NCI-H2171 (cell line): ENCODE measurements at places on chromosomes 1 and 21.

- DNase-seq, result no peak
These were observed 5.3 kb upstream of the CDCP2 start for GRCh38 chr1:54158071-54158470.

DNA sequence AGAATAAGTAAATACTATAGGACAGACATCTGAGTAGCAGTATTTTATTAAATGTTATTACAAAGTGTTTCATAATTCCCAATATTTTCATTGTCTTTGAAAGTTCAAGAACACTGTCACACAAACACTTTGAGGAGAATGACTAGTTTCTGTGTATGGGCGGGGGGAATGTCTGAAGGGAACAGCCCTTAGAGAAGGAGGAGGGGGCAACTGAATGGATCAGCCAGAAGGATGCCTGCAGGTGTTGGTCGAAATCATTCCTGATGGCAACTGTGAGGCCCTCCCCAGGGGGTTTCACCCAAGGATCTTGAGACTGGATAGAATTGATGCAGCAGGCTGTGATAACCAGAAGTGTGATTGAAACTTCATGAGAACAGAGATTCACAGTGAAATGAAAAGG is 223.2 kb upstream of the C1orf87 start:
- no peak for DNase-seq

GRCh38 chr21:36547464-36547863 is 67.5 kb upstream of the CLDN14 start:
- no peak for DNase-seq

GRCh38 chr1:34684266-34684665 is 70.6 kb upstream of the GJB5 start:
- peak; percentile 43 for DNase-seq

DNA sequence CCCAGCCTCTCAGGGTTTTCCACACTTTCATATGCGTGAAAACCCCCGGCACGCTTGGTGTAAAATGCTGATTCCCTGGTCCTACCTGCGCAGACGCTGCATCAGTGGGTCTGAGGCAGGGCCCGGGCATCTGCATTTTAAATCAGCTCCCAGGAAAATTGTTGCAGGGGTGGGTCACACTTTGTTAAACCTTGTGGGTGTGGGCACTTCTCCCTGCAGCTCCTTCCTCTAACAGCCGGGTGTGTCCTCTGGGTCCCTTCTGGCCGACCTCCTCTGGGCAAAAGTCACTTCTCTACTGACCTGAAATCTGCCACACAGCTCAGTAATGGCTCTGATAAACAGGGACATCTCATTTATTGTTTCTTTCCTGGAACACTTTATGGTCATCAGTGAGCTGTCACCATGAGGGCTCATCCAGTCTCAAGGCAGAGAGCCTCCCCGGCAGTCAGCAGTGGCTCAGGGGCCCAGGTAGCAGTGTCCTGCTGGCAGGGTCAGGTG is 52.8 kb upstream of the TMPRSS2 start:
- no peak for DNase-seq

GRCh38 chr1:31939484-31940329 is 1.5 kb upstream of the PTP4A2 start:
- no peak for DNase-seq

GRCh38 chr1:97337250-97338030 is 583.4 kb downstream of the DPYD start:
- no peak for DNase-seq

DNA sequence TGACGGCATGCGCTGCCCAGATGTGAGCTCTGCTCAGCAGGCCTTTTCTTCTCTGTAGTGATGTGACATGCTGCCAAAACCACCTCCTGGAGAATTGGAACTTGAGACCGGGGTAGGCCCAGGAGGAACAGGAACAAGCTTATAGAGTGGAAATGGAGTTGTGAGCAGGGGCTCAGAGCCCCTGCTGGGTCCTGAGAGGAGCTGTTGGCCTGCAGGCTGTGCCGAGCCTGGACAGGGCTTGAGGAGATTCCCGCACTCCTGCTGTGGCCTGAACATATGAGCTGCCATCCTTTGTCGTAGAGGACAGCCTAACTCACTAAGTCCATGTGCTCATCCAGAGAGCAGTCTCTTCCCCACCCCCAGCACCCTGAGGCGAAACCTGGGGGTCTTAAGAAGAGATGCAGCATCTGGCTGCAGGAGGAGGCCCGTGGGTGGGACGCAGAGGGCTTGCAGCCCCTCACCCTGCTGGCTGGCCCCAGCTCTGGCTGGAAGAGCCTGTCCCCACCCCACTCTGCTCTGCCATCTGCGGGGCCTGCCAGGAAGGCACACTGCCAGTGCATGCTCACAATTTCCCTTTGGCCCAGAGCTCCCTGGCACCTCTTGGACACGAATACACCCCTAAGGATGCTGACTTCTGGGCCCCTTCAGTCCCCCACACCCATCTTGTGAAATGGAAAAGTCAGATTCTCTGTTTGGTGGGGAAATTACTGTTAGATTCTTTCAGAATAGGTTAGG is 42.5 kb downstream of the PTPRF start:
- no peak for DNase-seq

- DNase-seq, result peak; percentile 37
These were observed 31.2 kb downstream of the DNTTIP2 start for GRCh38 chr1:93847811-93848288.

- DNase-seq, result no peak
These were observed 18.3 kb downstream of the KCNC4 start for GRCh38 chr1:110228381-110228780.

DNA sequence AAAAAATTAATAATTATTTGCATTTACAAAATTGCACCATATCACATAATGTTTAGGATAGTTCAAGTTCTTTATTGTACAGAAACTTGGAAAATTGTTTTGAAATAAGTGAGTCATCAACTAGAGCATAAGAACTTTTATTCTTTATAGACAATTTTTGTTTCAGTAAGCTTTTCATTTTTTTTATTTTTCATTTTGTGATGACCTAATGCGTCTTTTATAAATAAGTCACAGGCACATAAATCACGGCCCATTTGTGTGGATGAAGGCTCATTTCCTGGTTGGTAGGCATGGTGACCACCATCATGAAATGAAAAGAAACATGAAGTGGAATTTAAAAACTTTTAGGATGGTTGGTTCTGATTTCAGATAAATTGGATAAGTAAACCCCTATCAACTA is 39.3 kb downstream of the SPAG17 start:
- DNase-seq, result no peak

DNA sequence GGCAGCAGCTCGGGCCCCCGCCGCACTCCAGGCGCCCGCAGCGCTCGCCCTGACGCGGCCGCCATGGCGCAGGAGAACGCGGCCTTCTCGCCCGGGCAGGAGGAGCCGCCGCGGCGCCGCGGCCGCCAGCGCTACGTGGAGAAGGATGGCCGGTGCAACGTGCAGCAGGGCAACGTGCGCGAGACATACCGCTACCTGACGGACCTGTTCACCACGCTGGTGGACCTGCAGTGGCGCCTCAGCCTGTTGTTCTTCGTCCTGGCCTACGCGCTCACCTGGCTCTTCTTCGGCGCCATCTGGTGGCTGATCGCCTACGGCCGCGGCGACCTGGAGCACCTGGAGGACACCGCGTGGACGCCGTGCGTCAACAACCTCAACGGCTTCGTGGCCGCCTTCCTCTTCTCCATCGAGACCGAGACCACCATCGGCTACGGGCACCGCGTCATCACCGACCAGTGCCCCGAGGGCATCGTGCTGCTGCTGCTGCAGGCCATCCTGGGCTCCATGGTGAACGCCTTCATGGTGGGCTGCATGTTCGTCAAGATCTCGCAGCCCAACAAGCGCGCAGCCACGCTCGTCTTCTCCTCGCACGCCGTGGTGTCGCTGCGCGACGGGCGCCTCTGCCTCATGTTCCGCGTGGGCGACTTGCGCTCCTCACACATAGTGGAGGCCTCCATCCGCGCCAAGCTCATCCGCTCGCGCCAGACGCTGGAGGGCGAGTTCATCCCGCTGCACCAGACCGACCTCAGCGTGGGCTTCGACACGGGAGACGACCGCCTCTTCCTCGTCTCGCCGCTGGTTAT is 2.8 kb downstream of the KCNJ9 start:
- peak; percentile 77 for DNase-seq

DNA sequence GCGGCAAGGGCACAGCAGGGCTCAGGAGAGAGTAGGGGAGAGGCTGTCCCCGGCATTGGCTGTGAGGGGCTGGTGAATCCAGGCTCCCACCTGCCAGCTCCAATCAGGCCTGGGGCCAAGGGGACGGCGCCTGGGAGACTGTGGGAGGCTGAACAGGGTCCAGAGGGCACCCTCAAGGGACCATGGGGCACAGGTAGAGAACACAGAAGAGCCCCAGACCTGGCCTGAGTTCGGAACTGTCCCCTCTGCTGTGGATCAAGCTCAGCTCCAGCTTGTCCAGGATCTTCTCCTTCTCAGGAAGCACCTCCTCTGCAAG is 67.0 kb downstream of the KCNAB2 start:
- no peak for DNase-seq

- DNase-seq, result no peak
These were observed 45.3 kb downstream of the PRRC2C start for GRCh38 chr1:171530676-171531075.

GRCh38 chr1:29239142-29239541 is 2.8 kb downstream of the PTPRU start:
- no peak for DNase-seq

GRCh38 chr1:162200096-162200847 is 130.8 kb downstream of the NOS1AP start:
- DNase-seq, result no peak

GRCh38 chr1:48591181-48591580 is 119.2 kb upstream of the SPATA6 start:
- DNase-seq, result no peak

GRCh38 chr1:228851618-228852017 is 116.3 kb downstream of the RHOU start:
- DNase-seq, result no peak

DNA sequence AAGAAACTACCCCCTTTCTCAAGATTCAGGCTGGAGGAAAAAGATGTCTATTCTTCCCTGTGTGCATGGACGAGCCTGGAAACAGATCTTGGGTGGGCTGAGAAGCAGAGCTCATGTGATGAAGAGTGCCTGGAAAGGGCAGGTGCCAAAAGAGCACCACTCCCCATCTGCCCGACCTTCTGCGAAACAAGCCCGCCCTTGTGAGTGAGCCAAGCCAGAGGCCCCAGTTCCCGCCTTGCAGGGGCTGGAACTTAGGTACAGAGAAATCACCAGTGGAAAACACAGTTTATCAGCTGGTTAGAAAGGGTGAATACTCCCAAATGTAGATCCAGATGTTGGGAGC is 26.7 kb upstream of the A3GALT2 start:
- DNase-seq, result no peak

- no peak for DNase-seq
These were observed 23.1 kb upstream of the ERI3 start for GRCh38 chr1:44377925-44378784.

- no peak for DNase-seq
These were observed 865 bp downstream of the PIGC start for GRCh38 chr1:172442843-172443565.

DNA sequence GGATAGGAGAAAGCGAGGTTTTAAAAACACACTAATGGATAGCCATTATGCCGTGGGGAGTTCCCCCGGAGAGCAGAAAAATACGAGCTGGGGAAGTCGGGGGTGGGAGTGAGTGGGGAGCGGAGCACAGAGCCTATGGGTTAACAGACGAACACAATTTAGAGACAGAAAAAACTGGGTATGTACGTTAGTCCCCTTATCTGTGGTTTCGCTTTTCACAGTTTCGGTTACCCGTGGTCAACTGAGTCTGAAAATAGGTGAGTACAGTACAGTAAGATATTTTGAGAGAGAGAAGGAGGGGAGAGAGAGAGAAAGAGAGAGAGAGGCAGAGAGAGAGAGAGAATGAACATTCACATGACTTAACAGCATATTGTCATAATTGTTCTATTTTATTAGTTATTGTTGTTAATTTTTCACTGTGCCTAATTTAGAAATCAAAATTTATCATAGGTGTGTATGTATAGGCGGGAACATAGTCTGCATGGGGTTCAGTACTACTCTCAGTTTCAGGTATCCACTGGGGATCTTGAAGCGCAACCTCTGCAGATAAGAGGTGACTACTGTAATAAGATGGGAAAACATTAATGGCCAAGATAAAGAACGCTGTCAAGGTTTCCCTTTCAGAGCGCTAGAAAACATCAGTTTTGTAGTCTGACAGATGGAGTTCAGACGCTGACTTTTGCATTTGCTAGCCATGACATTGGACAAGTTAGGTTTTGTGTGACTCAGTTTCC is 125.6 kb upstream of the LMO4 start:
- no peak for DNase-seq

DNA sequence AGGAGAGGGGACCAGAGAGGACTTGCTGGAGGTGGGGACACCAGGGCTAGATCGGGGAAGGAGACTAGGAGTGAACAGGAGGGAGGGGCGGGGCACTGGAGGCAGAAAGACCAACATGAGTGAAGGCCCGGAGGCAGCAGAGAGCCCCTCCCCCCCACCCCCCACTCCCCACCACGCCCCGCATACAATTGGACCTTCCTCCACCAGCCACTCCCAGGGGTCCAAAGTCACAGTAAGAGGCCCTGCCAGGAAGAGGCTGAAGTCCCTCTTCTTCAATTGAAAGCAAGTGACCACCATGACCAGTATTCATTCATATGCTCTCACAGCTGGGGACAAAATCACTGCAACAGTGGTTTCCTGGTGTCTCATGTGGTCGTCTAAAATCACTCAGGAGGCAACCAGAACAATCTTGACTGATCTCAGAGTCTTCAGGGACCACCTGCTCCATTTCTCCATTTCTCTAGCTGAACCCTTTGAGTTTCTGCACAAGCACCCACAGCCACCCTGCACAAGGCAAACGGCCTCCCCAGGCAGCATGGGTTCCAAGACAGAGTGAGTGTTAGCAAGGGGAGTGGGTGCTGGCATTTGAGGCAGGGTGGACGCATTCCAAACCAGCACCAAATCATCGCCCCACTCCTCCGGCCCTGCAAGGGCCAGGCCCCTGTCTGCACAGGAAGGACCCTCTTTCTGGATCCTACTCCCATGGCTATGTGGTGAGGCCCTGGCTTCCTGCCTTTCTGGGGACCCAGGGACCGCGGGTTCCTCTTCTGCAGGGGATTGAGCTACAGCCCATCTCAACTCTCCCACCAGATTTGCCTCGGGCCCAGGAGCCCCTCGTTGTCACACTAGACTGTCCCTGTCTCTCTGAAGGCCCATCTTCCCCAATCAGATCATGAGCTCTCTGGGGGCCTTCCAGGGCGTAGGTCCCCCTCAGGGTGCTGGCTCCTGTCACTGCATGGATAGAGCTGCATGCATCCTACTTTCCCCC is 17.0 kb downstream of the LAPTM5 start:
- no peak for DNase-seq

DNA sequence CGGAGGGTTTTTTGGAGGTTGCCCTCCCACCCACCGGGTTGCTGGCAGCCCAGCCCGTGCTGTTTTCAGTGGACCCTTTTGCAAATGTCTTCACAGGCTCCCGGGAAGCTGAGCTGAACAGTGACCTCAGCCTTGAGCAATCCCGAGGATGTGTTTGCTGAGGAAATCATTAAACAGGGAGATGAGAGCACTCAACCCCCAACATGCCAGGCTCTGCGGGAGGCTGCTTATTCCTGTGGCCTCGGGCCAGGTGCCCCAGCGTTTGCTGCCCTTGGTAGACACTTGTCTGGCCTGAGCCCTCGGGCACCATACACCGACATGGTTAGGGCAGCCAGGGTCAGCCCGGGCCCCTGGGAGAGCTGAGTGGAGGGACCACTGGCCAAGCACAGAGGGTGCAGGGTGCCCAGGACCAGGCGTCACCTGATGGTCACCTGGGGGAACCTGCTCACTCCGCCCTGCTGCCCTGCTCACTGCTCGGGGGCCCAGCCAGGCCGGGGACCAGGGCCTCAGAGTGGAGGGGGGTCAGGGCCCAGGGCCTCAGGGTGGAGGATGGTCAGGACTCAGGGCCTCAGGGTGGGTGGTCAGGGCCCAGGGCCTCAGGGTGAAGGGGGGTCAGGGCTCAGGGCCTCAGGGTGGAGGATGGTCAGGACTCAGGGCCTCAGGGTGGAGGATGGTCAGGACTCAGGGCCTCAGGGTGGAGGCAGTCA is 42.5 kb upstream of the POFUT2 start:
- DNase-seq, result no peak
